ENCODE measurements at places on chromosomes 7 and 10.

GRCh38 chr7:1899951-1900762 lies 230.1 kb downstream of the ELFN1 start:
- DNase-seq = no peak

- no peak for DNase-seq
Observed at GRCh38 chr7:34361663-34362250, 296.3 kb upstream of the NPSR1 start.

GRCh38 chr10:36344240-36345174 lies 702.4 kb upstream of the FZD8 start:
- no peak for DNase-seq

DNA sequence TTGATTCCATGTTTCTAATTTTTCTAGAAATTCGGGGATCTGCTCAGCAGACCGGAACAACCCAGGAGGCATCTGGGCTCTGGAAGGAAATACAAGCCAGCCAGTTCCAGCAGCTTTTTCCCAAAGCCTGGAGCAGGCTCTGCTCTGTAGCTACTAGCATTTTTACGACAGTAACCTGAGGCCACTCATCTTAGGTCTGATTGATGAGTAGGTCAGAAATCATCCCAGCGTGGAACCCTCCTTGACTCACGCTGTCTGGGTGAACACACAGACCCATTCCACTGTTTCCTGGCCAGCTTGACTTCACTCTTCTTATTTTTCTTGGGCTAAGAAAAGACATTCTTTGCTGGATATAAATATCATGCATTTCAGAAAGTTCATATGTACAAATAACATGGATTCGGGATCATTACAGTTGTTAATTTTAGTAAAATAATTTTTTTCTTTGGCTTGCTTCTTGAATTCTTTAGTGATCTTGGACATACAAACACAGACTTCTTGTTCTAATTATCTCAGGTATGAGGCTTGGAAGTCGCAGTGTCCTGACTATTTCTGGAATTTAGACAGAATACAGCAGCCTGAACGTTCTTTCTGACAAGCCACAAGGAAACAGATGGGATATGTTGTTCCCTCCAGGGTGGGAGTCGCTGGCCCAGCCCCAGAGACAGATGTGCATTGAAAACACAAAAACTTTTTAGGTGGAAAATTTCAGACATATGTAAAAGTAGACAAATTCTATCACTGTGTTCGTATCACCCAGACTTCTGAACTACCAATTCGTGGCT lies 54.6 kb upstream of the PITRM1 start:
- DNase-seq = peak; percentile 89

- no peak for DNase-seq
Observed at GRCh38 chr7:110076194-110076593, 1014.7 kb upstream of the LRRN3 start.

- DNase-seq = no peak
Observed at GRCh38 chr10:84158061-84158460, 15.5 kb upstream of the GPR15LG start.

GRCh38 chr10:124967255-124967654 lies 25.3 kb downstream of the ZRANB1 start:
- DNase-seq = no peak

DNA sequence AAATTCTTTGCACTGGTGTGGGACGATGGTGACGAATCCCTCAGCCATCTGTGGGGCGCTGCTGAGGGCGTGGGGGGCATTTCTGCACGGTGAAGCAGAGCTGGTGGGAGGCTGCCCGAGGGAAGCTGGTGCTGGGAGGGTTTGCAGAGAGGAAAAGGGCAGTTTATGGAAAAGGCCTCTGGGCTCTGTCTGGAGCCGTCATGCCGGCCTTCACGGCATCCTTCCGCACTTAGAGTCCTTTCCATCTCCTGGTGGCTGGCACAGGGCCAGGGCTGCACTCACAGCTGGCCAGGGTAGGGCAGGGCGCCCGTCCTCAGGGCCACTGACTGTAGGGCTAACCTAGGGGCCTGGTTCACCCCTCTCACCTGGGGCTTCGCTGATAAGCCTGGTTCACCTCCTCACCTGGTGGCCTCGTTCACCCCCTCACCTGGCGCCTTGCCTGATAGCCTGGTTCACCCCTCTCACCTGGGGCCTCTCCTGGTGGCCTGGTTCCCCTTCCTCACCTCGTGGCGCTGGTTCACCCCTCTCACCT lies 598 bp upstream of the AMZ1 start:
- DNase-seq = no peak

DNA sequence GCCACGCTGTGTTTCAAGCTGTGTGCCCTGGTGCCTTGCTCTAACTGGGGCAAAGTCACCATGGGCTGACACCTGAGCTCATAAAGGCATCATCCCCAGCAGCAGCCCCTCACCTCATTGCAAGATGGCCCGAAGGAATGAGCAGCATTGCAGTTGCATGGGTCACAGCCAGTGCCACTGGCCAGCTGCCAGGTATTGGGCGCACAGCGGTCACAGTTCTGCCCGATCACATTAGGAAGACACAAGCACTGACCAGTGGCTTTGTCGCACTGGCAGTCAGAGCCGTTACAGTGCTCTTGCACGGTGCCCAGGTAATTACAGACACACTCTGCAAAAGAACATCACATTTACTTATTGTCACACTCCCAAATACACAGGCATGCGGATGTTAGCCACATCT lies 51.1 kb downstream of the LAMB1 start:
- DNase-seq = no peak

GRCh38 chr7:15751191-15751701 lies 64.8 kb upstream of the MEOX2 start:
- DNase-seq = peak; percentile 81

- peak; percentile 17 for DNase-seq
Observed at GRCh38 chr10:132743925-132744490, 41.9 kb downstream of the NKX6-2 start.

All from skeletal muscle cell (primary cell).